ENCODE measurements at places on chromosomes 7 and 10.
A peak's percentile ranks its signal among the peaks of the same experiment; 100 is the strongest.

DNA sequence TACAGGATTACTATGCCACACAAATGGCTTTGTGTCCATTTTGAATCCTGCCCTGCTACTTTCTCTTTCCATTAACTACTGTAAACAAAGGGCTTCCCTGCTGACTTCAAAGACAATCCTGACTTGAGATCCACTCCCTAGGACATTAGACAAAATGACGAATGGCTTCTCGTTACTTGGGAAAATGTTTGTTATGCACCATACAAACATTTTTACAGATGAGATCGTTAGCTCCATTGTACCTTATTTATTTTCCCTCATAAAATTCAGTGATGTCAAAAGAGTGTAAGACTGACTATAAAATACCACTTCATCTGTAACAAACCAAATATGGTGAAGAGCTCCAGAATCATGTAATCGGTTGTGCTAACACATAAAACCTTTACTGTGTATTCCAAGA is 121.8 kb downstream of the CD36 start:
- no peak for DNase-seq

- DNase-seq, result no peak
Observed at GRCh38 chr10:124671486-124672075, 72.6 kb downstream of the FAM53B start.

GRCh38 chr10:71769279-71769823 is 4.0 kb downstream of the VSIR start:
- DNase-seq, result no peak

DNA sequence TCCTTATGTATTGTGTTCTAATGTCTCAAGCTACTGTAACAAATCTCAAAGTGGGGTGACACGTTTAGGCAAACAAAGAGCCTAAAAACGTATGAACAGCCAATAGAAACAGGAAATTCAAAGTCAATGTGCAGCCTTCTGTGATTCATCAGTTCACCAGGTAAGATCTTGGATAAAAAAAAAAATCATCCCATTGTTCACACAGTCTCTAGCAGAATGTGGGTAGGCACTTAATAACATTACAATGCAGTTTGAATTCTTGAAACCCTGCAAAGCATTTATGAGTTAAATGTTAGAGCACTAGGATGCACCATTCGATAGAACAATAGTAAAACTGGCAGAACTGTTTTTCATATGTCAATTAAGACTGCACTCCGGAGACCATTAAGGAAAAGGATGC is 88.2 kb upstream of the HDAC9 start:
- DNase-seq, result no peak

DNA sequence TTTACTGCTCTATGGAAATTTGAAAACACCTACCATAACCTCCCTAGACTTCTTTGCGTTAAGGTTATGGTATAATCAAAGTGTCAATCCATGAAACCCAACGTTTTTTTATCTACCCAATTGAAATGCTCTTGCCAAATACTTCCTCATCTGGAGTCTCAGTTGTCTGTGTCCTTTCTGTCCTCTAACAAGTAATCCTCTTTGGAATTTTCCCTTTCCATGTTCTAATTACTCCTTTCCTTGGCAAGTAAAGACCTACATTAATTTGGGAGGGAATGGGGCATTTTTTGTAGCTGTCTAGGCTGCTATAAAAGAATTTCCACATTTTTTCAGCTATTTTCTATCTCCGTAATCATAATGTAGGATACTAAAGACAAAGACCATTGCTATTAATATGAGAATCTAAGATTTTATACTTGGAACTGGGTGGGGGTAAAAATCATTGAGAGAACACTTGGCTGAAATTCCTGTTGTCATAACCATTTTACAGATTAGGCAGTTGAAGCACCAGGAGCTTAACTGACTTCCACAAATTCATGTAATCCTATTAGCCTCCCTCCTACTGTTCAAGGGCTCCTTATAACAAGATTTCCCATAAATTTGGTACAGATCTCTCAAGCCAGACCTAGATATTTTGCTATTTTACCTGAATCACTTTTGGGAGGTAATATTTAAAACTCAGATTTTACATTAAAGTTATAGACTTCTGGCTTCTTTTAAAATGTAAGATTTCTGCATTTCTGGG is 1307.6 kb downstream of the XPNPEP1 start:
- no peak for DNase-seq

GRCh38 chr7:107078517-107078966 is 34.0 kb downstream of the PRKAR2B start:
- no peak for DNase-seq

DNA sequence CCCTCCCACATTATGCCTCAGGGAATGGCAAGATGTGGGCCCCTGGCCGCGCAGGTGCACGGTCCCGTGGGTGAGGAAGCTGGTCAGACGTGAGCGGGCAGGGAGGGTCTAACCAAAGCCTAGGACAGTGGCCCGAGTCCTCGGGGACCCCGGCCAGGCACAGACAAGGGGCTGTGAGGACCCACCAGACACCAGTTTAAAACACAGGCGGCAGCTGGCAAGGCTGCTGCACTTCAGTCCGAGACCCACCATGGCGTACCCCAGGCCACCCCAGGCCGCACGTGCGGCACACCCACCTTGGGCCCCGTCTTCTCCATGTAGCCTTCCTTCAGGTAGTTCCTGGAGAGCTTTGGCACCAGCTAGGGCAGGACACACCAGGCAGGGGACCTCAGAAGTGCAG is 23.5 kb downstream of the GET4 start:
- no peak for DNase-seq

DNA sequence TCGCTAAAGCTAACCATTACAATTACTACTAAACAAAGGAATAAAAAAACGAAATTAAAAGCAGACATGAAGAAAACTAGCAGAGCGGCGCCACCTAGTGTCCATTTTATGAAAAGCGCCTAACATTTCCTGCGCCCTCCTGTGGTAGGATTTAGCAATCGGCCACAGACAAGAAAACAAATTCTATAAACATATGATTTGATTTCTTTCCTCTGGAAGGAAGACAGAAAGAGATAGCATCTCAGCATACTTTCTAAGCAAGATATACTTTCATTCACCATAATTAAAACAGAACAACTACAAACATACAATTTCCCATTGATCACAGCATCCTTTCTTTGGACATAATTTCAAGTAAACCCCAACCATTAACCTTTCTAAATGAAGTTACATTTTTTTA is 337.7 kb upstream of the NPVF start:
- peak; percentile 5 for DNase-seq

All from stimulated activated CD8-positive, alpha-beta memory T cell treated with anti-CD3 and anti-CD28 coated beads, Interleukin-2, amount 100 ng/mL, for 48 hours (primary cell).